ENCODE measurements at places on chromosomes 3 and 15.

- DNase-seq, result no peak
Measured at GRCh38 chr3:171384101-171384891, 75.9 kb downstream of the TNIK start.

DNA sequence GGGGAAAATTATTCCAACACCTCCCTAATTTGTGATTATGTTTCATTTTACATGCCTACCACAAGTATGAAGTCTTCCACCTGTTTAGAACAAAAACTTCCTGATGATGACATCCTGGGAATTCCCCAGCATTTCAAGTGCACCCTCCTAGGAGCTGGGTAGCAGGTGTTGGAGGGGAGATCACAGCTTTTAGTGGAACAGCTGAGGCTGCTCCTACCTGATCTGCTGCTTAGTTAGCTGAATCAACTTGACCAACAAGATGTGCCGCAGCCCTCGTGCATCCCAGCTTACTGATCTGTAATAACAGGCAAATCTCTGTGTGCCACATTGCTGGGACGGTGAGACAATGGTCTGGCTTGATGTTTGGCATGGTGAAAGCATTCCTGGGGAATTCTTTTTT lies 29.7 kb downstream of the TRAK1 start:
- no peak for DNase-seq

DNA sequence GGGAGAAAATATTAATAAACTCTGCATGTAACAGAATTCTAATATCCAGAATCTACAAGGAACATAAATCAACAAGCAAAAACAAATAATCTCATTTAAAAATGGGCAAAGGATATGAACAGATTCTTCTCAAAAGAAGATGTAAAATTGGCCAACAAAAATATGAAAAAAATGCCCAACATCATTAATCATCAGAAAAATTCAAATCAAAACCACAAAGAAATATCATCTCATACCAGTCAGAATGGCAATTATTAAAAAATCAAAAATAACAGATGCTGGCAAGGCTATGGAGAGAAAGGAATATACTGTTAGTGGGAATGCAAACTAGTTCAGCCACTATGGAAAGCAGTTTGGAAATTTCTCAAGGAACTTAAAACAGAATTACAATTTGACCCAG lies 150.7 kb upstream of the TRIM42 start:
- no peak for DNase-seq

DNA sequence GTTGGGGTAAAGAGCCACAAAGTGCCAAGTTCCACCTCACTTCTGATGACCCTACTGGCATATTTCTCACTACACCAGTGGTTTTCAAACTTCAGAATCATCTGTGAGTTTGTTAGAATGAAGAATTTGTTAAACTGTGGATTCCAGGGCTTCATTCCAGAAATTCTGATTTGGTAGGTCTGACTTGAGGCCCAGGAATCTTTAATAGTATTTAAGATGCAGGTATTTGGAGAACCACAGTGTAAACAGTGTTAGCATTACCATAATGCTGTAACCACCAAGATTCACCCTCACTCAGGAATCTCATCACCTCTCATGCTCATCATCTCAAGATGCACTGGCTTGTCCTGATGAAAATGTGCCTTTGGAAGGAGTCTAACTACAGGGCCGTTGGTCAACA lies 6.0 kb downstream of the KCNMB3 start:
- DNase-seq, result no peak

- no peak for DNase-seq
Measured at GRCh38 chr15:74243431-74243830, 7.3 kb downstream of the CCDC33 start.

- no peak for DNase-seq
Measured at GRCh38 chr15:83723216-83723615, 69.3 kb downstream of the ADAMTSL3 start.

GRCh38 chr3:16289144-16289889 lies 24.3 kb downstream of the OXNAD1 start:
- DNase-seq, result no peak

- peak; percentile 78 for DNase-seq
Measured at GRCh38 chr15:69758810-69759790, 306.5 kb downstream of the RPLP1 start.

- DNase-seq, result no peak
Measured at GRCh38 chr15:36724905-36725304, 145.5 kb downstream of the CDIN1 start.

DNA sequence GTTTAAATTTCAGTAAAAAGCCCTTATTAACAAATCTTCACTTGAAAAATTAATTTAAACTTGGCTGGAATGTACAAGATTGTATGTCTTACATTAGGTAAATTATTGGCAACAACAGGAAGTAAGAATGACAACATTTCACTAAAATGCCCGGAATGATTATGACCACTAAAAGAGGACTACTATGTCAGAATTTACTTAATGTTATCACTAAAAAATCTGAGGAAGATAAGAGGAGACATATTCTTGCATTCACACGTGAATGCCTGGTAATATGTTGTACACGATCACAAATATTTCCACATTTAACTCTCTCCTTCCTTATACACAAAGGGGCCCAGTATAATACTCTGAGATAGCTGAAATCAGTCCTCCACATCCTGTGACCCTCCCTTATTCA lies 29.7 kb downstream of the VGLL3 start:
- DNase-seq, result no peak

DNA sequence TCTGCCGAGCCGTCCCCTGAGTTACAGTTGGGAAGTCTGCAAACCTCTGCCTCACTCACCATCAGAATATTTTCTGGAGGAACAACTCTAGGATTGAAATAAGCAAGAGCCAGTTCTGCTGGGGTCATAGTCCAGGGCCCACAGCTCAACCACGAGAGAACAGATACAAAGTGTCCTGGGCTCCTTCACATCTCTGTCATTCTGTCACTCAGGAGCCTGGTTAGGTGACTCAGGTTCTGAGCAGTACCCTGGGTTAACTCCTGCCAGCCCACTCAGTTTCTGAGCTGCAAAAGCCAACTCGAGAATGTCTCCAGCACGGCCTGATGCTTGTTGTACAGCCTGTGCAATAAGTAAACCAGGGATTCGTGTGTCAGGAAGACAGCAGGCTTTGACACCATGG lies 155.7 kb downstream of the SLCO3A1 start:
- DNase-seq, result no peak

DNA sequence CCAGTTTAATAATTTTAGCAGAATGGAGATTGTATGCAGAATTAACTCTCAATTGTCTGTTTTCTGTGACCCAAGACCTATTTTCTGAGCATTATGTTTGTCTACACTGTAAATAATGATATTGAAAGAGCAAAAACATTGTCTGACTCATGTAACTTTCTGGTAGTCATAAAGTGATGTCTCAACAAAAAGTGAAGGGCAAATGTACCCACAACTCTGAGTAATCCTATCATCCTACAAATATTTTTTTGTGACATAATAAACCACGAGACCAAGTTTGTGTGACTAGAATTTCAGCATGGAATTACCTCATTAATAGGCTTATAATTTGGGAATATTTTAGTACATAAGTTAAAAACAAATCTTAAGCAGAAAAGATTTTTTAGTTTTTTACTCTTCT lies 15.4 kb upstream of the ABHD10 start:
- no peak for DNase-seq

DNA sequence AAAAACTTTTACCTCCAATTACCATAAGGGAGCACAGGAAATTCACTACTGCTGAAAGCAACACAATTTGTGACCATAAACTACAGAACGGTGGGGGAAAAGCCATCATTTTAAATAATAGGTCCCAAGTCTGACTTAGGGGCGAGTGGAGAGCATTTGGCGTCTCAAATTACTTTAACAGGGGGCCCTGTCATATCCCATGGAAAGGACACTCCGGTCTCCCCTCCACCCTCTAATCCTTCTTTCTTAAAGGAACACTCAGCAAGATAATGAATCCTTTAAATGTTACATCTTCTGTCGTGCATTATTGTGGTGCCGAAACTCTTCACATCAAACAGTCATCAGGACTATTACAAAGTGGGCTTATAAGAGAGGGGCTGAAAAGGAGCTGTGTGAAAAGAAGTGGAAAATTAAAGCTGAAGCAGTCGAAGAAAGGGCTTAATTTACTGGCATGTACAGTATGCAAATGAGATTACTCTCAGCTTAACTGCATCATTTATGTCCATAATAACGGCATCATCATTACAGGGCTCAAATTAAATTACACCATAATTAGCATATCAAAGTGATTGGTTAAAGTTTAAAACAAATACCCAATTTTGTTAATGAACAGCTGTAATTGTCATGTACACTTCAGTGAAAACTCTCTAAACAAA lies 342.2 kb downstream of the FOXP1 start:
- no peak for DNase-seq
